ENCODE measurements at places on chromosomes 6 and 20.

DNA sequence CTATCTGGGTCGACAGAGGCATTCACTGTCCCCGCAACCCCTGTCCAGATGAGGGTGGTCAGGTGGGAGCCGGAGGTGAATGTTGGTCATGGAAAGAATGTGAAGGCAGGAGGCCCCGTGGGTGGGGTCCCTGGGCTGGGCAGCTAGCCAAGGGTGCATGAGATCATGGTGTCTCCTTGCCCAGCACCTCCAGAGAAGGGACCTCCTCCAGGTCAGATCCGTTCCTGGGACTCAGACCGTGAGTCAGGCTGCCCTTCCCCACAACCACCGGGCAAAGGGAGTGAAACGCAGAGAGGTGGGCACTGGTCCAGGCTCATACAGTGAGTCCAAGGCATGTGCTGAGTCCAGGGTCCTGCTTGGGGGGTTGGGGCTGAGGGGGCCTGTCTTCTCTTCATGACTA lies 3.5 kb downstream of the FOXS1 start:
- no peak for DNase-seq

GRCh38 chr6:36593569-36594028 lies 563 bp upstream of the SRSF3 start:
- peak; percentile 54 for DNase-seq

GRCh38 chr6:112269114-112269513 lies 14.7 kb upstream of the LAMA4 start:
- DNase-seq, result no peak

GRCh38 chr20:1811621-1812498 lies 83.3 kb upstream of the SIRPA start:
- no peak for DNase-seq

DNA sequence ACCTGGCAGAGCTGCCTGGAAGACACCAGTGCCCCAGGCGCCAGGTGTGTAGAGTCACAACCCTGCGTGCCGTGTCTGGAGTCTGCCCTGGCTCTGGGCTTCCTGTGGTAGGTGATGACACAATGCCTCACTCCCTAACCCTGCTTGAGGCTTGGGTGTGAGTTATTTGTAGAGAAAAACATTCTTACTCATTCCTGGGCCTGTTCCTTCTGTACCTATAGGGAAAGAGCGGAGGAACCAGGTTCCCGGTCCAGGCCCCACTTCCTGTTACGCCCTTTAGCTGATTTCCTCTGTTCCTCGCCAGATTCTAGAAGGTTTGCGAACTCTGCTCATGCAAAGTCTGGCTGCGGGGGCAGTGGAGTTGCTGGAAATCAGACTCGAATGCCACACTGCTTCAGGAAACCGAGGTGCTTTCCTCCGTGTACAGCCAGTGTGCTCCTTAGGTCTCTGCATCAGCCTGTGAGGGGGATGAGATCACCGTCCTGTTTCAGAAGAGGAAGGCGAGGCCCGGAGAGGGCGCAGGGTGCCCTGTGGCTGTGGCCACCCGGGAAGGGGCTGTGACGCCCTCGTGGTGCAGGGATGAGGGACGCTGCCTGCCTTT lies 67.1 kb upstream of the DUSP22 start:
- DNase-seq, result peak; percentile 35

- DNase-seq, result no peak
Observed at GRCh38 chr6:161429921-161430490, 156.1 kb upstream of the AGPAT4 start.

- no peak for DNase-seq
Observed at GRCh38 chr6:41498968-41499599, 47.1 kb upstream of the FOXP4 start.

GRCh38 chr20:45341939-45342854 lies 6.0 kb downstream of the SDC4 start:
- no peak for DNase-seq

DNA sequence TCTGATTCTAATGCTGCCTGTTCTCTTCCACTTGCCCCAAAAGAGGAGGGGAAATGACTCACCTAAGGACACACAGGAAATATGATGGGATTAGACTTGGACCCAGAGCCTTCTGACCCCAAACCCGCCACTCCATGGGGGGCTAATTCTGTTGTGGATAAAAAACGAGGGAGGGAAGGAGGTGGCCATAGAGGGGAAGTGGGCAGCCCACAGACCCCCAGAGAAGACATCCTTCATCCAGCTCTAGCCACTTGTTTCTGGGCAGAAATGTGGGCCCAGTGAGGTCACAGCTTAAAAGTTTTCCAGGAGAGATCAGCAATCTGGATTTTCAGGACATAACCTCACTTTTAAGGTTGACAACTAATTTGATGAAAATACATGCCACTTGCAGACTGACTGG lies 202.1 kb downstream of the ANKRD60 start:
- DNase-seq, result no peak

- no peak for DNase-seq
Observed at GRCh38 chr6:19824058-19824807, 12.9 kb upstream of the ID4 start.

GRCh38 chr6:107690643-107691061 lies 133.5 kb downstream of the SCML4 start:
- DNase-seq, result no peak

DNA sequence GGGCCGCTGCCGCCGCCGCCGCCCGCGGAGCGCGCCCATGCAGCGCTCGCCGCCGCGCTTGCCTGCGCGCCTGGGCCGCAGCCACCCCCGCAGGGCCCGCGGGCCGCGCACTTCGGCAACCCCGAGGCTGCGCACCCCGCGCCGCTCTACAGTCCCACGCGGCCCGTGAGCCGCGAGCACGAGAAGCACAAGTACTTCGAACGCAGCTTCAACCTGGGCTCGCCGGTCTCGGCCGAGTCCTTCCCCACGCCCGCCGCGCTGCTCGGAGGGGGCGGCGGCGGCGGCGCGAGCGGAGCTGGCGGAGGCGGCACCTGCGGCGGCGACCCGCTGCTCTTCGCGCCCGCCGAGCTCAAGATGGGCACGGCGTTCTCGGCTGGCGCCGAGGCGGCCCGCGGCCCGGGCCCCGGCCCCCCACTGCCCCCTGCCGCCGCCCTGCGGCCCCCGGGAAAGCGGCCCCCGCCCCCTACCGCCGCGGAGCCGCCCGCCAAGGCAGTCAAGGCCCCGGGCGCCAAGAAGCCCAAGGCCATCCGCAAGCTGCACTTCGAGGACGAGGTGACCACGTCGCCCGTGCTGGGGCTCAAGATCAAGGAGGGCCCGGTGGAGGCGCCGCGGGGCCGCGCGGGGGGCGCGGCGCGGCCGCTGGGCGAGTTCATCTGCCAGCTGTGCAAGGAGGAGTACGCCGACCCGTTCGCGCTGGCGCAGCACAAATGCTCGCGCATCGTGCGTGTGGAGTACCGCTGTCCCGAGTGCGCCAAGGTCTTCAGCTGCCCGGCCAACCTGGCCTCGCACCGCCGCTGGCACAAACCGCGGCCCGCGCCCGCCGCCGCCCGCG lies 730 bp downstream of the INSM1 start:
- no peak for DNase-seq

GRCh38 chr6:143227675-143228074 lies 167.0 kb downstream of the AIG1 start:
- no peak for DNase-seq

DNA sequence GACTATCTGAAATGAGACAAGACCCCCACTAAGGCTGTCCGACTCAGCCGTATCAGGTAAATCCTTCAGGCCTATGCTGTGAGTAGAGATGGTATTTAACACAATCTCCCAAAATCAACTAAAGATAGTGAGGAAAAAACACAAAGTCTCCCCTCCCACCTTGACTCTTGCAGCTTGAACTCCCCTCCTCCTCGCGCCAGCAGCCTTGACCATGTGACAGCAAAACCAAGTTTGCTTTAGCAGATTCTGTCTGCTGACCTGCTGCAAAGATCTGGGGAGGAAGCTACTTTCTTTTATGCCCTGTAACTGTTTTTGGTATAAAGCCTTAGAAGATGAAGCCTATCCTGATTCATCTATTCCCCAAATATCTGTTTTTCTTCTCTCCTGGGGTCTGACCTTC lies 509.5 kb downstream of the CDH26 start:
- no peak for DNase-seq

- no peak for DNase-seq
Observed at GRCh38 chr20:60040471-60041162, 82.4 kb downstream of the CDH26 start.

- DNase-seq, result no peak
Observed at GRCh38 chr6:113187661-113188060, 669.5 kb upstream of the MARCKS start.

- DNase-seq, result peak; percentile 57
Observed at GRCh38 chr6:159654483-159655098, 38.5 kb downstream of the SOD2 start.

DNA sequence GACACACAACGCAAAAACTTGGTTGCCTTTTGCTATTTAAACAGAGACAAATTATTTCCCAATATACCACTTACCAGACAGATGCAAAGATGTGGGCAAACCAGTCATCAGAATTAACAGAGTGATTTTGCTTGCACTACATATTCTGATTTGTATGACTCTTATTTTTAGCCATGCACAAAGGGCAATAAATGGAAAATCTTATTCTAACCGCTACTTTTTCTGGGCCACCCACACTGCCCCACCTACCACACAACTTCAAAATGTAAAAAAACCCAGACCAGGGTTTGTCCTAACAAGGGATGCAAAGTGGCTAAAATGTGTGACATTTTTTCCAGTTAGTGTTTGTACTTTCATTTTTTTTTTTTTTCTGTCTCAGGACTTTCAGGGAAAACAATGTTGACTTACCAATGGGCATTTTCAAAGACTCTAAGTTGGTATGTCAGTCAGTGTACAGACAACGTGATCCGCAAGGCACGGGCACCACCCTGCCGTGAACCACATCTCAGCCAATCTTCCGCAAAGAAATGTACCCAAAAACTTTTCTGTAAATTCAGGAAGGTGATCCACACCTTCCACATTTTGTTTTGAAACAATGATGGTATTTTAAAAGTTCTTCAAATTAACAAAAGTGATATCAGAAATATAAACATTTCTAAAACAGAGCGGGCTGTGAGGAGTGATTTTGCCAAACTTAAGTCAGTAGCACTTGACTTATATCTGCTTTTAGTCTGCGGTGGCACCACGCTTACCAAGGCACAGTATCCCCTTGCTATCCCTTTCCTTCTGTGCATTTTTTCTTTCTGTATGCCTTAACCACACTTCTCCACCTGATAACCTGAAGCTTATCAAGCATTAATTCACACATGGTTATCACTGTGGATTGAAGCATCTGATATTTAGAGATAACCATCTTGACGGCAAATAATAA lies 185.6 kb downstream of the GJA10 start:
- DNase-seq, result peak; percentile 22

DNA sequence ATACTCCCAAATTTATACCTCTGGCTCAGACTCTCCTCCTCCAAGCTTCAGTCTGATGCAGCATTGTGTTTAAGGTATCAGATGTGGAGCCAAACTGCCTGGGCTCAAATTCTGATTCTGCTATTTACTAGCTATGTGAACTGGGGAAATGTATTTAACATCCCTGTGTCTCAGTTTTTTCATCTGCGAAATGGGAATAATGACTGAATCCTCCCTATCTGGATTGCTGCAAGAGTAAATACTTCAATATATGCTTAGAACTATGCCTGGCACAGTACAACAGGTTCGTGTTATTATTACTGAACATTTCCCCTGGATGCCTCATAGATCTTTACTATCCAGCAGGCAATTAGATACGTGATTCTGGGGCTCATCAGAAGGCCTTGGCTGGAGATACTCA lies 5.5 kb downstream of the LRRN4 start:
- no peak for DNase-seq

DNA sequence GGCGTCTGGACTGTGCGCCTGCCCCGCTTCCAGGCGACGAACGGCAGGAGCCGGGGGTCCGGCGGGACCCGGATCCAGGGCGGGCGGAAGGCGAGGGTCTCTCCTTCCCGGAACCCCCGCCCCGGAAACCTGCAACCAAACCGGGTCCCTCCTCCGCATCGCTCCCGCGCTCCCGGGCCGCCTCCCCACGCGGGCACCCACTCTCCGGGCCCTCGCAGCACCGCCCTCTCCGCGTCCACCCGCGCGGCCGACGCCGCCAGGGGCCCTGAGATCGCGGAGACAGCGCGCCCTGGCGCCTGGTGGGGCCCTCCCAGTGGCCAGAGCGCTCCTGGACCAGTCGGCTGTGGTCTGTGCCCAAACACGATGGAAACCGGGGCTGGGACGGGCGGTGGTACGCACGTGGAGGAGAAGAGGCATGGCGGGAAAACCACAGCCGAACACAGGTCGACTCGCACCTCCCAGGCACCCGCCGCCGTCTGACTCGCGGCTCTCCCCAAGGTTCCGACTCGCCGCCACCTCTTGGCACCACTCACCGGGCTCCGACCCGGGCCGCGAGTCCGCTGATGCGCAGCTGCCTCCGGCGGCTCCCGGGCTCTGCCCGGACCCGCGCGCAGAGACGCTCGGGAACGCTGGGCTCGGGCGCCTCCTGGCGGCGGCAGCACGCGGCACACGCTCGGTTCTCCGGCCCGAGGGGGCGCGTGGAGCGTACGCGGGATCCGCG lies 7.9 kb downstream of the NKX2-2 start:
- peak; percentile 66 for DNase-seq

- DNase-seq, result no peak
Observed at GRCh38 chr6:100057941-100058340, 63.9 kb upstream of the MCHR2 start.

DNA sequence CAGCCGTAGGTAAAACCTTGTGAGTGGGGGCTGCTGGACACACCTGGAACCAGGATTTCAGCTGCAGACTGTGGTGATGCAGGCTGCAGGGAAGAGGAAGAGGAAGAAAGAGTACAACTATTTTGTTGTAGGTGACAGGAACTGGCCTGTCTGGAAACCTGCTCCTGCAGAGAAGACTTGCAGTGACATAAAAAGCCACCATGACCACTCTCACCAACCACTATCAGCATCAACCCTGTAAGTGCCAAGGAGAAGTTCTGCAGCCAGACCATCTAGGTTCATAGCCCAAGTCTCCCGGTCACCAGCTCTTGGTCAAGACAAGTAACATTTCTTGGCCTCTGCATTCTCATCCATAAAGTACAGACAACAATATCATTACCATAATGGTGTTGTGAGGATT lies 91.2 kb downstream of the PREX1 start:
- DNase-seq, result no peak

GRCh38 chr20:23013429-23013828 lies 21.7 kb upstream of the SSTR4 start:
- DNase-seq, result no peak

- no peak for DNase-seq
Observed at GRCh38 chr6:34000281-34000680, 145.6 kb downstream of the GRM4 start.

- DNase-seq, result no peak
Observed at GRCh38 chr20:9367328-9367727, 147.1 kb upstream of the LAMP5 start.

DNA sequence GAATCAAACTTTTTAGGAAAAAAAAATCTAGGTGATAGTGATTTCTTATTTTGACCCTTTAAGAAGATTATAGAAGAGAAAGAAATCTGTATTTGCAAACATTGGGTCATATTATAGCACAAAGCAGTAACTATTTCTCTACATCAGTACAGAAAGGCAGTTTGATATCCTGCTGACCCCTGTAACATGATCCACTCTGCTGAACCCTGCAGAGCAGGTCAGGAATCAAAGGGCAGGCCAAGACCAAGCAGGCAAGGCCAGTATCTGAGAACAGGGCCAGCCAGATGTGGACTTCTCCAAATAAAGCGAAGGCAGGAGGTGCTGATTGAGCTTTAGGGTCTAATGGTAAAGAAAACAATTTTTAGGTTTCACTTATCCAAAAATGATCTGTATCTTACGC lies 239.4 kb downstream of the PTPRK start:
- DNase-seq, result no peak

GRCh38 chr6:21201187-21201586 lies 392.4 kb upstream of the SOX4 start:
- no peak for DNase-seq
